SK-N-SH (cell line): ENCODE measurements at places on chromosomes 13 and 19.

- no peak for DNase-seq
Observed at GRCh38 chr19:42472402-42473147, 29.8 kb upstream of the CXCL17 start.

- no peak for DNase-seq
Observed at GRCh38 chr13:28181413-28181812, 43.1 kb downstream of the PAN3 start.

DNA sequence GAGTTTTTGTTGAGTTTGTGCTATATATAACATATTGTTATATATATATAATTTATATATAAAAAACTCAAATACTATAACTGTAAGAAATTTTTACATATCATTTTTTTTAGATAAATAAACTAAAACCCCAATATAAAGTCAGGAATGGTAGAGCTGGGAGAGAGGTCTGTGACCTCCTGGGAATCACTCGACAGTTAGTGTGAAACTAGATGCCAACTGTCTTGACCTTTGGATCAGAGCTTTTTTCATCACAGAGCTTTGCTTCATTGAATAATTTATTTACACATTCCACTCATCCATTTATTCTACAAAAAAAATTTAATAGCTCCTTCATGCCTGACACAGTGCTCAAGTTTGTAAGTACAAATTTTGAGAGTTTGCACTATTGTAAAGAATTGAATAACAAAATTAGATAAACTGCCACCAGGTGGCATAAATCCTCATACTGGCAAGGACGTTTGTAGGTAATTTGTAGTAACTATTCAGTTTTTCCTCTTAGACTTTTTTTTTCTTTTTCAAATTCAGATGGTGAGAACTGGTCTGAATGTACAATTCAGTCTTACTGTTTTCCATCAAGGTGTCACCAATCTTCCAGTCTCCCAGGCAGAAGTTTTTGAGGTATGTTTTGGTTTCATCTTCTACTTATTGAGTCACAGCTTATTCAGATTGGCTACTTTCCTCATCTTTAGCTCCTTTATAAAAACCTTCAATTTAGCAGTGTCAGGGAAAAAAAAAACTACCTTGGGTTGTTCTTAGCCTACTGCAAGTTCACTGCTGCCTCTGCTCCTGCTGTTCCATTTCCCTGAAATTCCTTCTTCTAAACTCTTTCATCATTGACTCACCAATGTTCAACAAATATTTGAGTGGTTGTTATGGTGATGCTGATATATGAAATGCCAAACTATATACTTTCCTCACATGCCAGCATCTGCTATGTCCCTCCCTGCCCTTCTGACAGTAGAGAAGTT lies 28.7 kb downstream of the LACC1 start:
- DNase-seq = peak; percentile 36

- DNase-seq = no peak
Observed at GRCh38 chr13:76884186-76884906, 1.9 kb downstream of the KCTD12 start.

DNA sequence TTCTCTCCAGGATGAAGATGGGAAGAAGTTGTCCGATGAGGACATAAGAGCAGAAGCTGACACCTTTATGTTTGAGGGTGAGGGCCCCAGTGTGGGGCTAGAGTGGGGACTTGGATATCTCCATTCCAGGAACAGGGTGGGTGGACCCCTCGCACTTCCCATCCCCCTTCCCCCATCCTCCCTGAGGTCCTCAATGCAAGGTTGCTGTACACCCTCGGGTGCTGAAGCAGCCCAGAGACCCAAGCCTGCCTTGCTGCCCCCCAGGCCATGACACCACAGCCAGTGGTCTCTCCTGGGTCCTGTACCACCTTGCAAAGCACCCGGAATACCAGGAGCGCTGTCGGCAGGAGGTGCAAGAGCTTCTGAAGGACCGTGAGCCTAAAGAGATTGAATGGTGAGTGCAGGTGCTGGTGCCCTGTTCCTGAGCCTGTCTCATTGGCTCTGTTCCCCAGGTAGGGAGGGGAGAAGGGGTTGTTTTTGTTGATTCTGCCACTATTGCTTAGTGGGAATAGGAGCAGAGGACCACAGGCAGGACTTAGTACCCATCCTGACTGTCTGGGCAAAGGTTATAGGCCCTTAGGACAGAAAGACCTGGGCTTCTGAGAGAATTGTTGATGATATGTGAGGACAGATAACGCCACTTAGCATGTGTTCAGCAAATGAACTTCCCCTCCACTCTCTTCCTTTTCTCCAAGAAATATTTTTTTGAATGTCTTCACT lies 12.0 kb downstream of the CYP4F3 start:
- DNase-seq = no peak
